ENCODE measurements at places on chromosomes 4 and X.

GRCh38 chr4:141458501-141458900 lies 177.9 kb upstream of the IL15 start:
- DNase-seq = no peak

DNA sequence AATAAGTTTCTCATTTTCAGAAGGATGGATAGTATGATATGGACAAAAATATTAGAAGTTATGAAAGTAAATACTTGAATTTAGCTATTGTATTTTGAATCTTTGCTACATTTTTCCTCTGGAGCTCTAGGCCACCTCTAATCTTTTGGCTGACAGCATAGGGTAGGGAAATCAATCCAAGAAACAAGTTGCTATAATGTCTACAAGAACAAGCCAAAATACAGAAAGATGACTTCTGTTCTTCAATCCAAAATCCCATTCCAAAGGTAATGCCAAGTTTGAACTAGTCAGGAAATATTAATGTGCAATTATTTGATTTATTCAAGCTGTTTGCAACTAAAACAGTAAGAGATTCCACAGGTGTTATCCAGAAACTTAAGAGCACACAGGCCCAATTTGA lies 1323.1 kb downstream of the ADGRL3 start:
- no peak for DNase-seq

GRCh38 chr4:102620697-102621497 lies 119.7 kb downstream of the NFKB1 start:
- DNase-seq = no peak

- no peak for DNase-seq
Measured at GRCh38 chr4:137541181-137541580, 8.9 kb upstream of the PCDH18 start.

DNA sequence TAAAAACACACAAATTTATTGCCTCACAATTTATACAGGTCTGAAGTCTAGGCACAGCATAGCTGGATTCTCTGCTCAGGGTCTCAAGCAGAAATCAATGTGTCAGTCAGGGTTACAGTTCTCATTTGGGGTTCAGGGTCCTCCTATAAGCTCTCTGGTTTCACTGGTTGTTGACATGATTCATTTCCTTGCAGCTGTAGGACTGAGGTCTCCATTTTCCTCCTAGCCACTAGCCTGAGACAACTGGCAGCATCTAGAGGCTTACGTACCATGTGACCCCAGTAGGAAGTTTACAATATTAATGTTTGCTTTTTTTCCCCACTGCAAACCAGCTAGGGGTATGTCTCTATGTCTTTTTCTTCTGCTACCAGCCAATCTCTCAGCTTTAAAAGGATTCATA lies 102.5 kb downstream of the CPEB2 start:
- no peak for DNase-seq

GRCh38 chr4:47838445-47838844 lies 578 bp upstream of the CORIN start:
- DNase-seq = no peak

DNA sequence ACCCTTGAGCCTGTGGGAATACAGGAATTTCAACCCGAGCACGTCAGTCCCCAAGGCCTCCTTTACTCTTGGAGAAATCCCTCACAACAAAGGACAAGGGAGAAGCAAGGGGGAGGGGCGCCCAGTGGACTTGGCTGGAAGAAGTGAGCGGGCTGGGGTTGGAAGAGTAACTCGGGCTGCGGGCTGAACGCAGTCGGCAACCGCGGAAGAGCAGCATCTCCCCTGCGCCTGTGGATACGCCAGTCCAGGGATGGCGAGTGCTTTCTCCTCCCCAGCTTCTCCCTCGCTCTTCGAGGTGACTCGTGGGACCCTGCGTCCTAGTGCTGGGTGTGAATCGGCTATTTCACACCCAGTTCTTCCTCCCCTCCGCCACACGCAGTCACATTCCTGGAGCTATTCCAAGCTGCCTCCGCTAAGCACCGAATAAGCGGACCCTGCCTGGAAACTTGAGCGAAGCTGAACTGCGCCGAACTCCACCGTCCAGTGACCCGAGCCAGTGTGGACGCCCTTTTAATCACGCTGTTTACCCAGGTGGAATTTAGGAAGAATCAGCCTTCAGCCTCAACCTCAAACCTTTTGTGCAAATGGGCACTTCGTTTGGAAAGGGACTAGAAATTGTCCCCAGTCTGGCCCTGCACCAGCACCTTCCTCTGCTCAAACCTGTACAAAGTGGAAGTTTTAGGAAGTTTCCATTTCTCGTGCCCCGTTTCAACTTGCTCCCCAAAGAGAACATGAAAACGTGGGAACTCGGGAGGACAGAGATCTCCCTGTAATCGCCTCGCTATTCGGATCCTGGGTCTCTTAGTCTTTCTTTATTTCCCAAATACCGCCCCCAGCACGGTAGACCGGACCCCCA lies 64.3 kb upstream of the WDR17 start:
- DNase-seq = no peak

DNA sequence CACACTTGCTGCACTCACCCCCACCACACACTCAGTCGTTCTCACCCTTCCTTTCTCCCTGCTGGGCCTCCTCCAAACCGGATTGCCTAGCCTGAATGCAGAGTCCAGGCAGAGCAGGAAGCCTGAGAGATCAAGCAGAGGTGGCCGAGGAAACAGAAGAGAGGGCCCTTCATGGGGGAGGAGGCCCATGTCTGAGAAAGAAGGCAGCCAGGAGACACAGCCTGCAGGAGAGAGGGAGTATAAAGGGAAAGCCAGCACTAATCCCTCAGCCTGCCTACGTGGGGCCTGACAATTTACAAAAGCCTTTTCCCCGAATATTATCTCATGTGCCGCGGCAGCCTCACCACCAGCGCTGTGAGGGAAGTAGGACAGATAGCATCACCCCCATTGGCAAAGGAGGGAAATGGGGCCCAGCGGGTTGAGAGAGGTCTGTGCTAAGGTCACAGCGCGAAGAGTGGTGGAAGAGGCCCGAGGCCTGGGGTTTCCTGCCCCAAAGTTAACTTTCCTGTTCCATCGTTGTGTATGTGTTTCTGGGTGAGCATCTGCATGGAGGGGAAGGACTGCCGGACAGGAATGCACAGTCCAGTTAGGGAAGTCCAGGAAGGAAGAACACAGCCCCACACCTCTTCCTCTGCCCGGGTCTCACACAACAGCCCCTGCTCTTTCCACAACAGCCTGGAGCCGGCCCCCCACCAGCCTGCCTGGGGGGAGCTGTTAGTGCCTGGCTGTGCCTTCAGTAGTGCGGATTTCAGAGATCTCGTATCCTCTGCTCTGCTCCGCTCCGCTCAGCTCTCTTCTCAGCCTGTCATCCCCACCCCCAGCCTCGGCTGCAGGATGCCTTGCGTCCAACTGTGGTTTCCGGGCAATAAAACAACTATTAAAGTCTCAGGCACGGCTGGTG lies 50.9 kb upstream of the BCOR start:
- DNase-seq = no peak

DNA sequence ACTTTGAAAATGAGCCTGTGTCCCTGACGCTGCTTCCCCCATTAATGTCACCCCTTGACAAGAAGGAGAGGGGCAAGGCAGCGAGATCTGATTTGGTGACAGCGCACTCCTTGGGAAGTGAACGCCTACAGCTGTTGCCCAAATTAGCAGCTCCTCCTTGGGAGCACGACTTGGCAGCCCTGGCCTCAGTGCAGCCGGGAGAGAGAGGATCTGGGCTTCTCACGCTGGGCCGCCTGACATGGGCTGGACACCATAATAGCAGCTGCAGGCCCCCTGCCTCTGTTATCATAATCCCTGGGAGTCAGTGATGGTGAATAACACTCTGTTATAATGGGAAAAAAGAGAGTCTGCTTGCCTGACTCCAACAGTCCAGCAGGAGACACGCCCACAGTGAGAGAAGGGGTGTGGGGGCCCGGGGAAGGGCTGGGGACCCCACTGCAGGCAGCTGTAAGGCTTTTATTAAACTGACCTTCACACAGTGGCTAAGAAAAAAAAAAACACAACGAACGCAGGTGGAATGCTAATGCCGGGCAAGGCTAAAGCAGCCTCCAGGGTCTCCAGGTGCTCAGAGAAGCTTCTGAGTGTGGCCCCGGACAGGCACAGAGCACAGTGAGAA lies 73.3 kb downstream of the PSAPL1 start:
- DNase-seq = no peak

GRCh38 chr4:127097061-127097460 lies 535.7 kb upstream of the INTU start:
- DNase-seq = no peak

DNA sequence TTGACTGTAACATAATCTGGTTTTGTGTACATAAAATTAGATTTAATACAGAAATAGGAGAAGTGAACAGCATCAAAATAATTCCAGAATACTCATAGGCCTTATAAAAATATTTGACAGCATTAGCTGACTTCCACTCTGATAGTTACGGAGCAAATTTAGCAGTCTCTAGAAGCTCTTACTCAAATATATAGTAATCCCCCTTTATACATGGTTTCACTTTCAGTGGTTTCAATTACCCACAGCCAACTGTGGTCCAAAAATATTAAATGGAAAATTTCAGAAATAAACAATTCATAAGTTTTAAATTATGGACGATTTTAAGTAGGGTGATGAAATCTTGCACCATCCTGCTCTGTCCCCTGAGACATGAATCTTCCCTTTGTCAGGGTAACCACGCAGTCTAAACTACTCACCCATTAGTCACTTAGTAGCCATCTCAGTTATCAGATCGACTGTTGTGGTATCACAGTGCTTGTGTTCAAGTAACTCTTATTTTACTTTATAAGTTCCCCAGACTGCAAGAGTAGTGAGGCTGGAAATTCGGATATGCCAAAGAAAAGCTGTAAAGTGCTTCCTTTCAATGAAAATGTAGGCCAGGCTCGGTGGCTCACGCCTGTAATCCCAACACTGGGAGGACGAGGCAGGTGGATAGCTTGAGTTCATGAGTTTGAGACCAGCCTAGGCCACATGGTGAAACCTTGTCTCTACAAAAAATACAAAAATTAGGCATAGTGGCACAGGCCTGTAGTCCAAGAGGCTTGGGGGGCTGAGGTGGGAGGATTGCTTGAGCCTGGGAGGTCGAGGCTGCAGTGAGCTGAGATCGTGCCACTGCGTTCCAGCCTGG lies 17.2 kb upstream of the RTL9 start:
- DNase-seq = no peak

- DNase-seq = no peak
Measured at GRCh38 chrX:21963731-21964405, 23.4 kb downstream of the SMS start.

DNA sequence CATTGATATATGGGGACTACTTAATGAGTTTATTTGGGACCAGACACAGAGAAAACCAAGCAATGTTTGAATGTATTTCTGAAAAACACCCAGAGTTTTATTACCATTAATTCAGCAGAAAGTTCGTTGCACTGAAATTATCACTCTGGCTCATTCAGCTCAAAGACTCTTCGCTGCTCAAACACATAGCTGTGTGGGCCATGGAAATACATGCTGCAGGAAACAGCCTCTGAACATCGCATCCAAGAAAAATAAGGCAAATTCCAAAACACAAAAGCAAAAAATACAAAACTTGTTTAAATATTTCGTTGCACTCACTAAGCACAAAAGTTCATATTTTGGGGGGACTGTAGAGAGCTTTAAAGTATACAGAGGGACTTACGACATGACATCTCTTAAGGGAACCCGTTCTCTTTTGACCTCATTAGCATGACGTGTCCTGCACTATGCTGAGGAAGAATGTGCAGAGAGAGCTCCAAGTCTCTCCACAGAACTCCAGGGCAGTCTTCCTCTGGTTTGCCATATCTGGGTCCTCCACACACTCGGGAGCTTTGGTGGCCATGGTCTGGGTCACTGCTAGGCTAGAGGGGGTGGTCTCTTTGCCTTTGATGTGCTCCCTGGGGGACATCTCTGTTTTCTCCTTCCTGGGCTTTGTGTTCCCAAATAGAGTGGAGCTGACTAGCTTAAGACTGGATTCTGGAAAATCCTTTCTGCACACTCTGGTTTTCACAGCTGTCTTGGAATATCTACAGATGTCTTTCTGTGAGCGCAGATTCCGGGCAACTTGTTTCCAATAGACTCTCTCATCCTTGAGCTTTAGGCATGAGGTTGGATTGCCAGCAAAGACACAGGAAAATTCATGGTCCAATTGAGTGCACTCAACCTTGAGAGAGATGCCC lies 2.8 kb downstream of the FGFBP1 start:
- DNase-seq = no peak

- no peak for DNase-seq
Measured at GRCh38 chrX:120536061-120536460, 24.7 kb downstream of the CUL4B start.

DNA sequence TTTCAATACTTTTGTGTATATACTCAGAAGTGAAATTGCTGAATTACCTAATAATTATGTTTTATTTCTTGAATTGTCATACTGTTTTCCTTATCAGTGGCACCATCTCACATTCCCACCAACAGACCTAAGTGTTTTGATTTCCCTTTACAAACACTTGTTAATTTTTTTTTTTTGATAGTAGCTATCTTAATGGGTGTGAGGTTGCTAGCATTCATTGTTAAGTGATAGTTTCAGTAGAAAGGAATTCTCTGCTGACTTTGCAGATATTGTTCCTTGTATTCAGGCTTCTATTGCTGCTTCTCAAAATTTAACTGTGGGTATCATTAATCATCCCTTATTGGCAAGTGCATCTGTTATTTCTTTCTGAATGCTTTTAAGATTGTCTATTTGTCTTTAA lies 927.5 kb upstream of the SLIT2 start:
- no peak for DNase-seq

GRCh38 chrX:109886122-109886761 lies 116.7 kb upstream of the TMEM164 start:
- DNase-seq = no peak

GRCh38 chr4:140046016-140046415 lies 108.0 kb downstream of the MAML3 start:
- DNase-seq = no peak

DNA sequence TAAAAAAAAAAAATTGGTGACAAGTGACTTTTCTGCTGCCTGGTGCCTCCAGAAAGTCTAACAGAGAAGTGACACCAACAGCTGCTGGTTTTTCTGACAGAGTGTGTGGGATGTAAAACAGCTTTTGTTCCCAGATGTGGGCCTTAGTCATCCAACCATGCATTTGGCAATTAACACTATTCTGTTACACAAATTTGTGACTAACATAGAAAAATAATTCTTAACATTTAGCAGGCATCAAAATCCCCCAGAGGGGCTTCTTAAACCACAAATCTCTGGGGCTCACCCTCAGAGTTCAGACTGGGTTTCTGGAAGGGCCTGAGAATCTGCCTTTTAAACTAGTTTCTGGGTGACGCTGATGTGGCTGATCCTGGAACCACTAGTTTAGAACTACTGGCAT lies 100.5 kb upstream of the PCDH7 start:
- DNase-seq = no peak

DNA sequence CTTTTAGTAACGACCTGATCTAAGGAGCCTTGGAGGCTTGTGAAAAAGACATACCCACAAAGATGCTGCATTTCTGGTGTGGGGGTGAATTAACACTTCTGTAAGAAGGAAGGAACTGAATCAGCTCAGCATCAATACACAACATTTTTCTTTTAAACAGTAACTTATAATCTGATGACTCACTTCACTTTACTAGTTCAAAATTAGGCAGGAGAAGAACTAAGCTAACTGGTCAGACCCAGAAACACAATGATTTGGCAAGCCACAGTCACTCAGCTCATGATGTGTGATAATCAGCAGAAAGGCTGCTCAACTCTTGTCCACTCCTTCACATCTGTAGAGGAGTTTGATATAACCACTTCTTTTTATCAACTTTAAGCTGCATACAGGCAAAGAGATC lies 4.6 kb downstream of the MMAA start:
- no peak for DNase-seq
